ENCODE measurements at places on chromosomes 13 and 19.

- DNase-seq, result no peak
These were observed 814.1 kb upstream of the GPC6 start for GRCh38 chr13:92412481-92412880.

DNA sequence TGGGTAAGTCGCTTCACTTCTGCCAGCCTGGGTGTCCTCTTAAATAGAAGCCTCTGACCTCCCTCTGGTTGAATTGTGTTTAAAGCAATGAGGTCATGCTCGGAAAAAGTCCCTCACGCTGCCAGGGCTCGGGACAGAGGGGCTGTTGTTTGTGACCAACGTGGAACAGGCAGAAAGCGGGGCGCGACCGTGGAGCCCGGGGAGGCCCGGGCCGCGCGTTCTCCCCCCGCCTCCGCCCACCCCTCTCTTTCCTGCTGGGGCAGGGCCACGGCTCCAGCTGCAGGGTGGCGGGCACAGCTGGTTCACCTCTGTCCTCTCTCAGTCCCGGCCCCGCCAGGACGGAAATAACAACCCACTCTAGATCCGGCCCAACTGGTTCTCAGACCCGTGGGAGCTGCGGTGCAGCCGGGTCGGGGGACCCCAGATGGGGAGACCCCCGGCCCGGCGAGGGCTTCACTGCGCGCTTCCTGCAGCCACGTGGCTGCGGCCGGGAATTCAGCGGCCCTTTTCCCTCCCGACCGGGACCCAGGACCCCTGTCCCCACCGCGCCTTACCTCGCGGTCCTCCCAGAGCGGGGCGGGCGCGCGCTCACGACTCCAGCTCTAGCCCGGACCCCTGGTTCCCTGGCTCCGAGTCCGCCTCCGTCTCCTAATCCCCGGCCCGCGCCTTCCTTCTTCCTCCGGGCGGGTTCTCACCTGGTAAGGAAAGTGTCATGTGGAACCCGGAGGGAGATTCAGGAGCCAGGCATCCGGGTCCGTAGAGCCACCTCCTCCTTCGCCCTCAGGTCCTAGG lies 1.9 kb downstream of the CDC42EP5 start:
- DNase-seq, result no peak

GRCh38 chr13:73657821-73658540 lies 476.2 kb downstream of the KLF12 start:
- DNase-seq, result no peak

- DNase-seq, result peak; percentile 80
These were observed 3.7 kb downstream of the WDR87 start for GRCh38 chr19:37902668-37903067.

- no peak for DNase-seq
These were observed 478.4 kb downstream of the TSHZ3 start for GRCh38 chr19:30870876-30871275.

Measured in CD4-positive, alpha-beta T cell treated with Interleukin-6 at 100 ng/mL for 8 hours (primary cell).